ENCODE measurements at places on chromosomes 4 and X. TPM values are rescaled to one million over a fixed set of nuclear protein-coding genes. Genes with fewer than 3 reads are reported as not detected.

NDUFB11 gene
- total RNA-seq: 33.5 TPM

APOO gene
- total RNA-seq: 8.3 TPM

MAGEA1 gene
- not detected for total RNA-seq

PPP4R3C gene
- not detected for total RNA-seq

MAGEB10 gene
- total RNA-seq: not detected

HEPH gene
- 109 TPM for total RNA-seq

PAK3 gene
- 2.2 TPM for total RNA-seq

OPN1LW gene
- not detected for total RNA-seq

ACOX3 gene
- 32.3 TPM for total RNA-seq

Data from smooth muscle cell of the umbilical artery (primary cell).